Right forelimb (tissue), 1 donor: ENCODE measurements at places on chromosomes 12 and 14.

DNA sequence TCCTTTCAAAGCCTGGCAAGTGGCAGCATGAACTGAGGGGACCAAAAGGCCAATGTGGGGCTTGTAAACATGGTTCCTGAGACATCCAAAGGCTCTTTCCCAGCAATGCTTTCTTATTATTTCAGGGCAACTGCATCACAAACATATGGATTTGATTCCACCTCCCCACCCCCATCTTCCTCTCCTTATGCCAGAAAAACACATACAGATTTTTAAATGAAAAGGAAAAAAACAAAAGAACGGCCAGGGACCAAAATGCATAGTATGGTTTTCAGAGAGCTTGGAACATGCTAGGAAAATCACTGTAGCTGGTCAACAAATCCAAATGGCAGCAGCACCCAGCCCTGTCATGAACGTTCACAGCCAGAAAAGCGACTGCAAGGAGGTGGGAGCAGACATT, 167.6 kb downstream of the ANO2 start:
- DNase-seq, result no peak

- no peak for DNase-seq
Measured at GRCh38 chr12:69026336-69026735, 93.4 kb upstream of the CPM start.

- no peak for DNase-seq
Measured at GRCh38 chr14:36944307-36945010, 227.9 kb downstream of the SLC25A21 start.

GRCh38 chr12:99111600-99111999, 466.5 kb downstream of the APAF1 start:
- no peak for DNase-seq

DNA sequence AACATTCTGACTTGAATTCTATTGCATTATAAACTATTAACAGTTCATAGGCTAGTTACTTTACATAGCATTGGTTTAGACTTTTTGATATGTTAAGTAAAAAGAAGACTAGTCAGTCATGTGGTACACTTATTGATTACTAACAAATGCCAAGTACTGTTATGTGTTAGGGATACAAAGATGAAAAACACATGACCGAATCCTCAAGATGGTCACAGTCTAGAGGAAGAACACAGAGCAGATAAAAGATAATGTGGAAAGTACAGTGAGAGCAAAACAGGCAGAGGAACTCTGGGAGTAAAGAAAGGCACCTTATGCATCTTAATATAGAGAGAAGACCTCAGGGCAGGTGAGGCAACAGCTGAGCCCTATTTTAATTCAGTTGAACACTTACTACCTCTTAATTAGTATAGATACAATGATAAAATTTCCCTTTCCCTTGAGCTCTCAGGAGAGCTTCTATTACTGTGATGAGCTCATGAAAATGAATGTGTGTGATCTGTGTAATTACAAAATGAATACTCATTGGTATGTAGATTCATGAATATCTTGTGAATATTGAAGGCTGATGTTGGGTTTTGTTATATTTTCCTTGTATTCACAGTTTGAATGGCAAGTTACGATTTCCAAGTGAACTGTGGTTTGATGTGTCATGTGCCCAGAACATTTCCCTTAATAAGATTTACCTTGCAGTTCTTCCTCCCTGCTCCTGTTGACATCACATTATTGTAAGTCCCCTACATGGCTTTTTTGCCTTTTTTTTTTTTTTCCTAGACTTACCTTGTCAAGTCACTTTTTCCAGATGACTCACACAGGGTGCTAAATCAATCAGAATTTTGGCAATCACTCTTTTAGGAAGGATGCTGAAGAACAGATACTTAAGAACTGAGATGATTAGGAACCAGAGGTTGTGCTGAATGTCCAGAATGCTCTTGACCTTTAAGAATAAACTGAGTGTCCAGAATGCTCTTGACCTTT, 29.5 kb upstream of the MSRB3 start:
- DNase-seq, result no peak

DNA sequence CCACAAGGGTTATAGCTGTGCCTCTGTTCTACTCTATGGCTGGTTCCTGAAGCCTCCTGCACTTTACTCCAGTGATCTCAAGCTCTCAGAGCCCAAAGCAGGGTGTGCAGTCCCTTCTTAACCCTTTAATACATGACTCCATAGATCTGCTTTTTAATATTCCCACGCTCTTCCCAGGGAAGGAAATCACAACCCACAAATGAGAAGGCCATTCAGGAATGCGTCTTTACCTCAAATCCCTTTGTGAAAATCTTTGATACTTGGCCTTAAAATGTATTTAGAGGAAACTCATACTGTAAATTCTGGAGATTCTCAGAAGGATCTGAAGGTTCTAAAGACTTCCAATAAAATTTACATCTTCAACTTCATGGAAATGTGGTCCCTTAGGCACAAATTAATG, 17.0 kb downstream of the NID2 start:
- DNase-seq, result no peak

DNA sequence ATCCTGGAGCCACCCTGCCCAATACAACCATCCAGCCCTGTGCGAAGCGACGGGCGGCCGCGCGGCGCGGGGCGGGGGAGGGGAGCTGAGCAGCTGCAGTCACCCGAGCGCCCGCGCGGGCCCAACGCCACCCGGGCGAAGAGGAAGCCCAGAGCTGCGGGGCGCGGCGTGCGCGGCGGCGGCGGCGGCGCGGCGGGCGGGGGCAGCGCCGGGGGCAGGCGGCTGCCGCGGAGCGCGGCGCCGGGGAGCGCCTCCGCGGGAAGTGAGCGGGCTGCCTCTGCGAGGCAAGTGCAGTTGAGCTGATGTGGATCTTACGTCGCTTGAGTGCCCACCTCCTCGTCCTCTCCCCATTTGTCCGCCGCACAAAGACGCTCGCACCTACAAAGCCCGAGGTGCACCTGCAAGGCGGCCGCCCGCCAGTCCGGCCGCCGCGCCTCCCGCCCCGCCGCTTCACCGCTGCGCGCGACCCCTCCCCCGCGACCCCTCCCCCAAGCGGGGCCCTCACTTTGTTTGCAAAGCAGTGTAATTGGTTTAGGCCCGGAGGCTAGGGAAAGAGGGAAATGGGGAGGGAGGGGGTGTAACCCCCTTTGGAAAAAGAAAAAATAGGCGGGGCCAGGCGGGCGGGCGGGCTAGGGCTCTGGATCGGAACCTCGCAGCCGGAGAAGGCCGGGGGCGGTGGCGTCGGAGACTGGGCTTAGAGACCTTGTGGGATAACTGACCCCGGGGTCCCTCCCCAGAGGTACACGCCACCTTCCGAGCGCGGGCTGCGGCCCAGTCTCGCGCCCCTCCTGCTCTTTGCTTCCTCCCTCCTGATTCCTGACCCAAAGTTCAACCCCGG, at the start of the genes FOXA1 and TTC6:
Gene FOXA1, minus strand, starts transcription at position 279 of the 838 bp plus-strand sequence. Its CDS starts 277 bp downstream, at position 2.
Gene TTC6, plus strand, starts transcription at position 659 of the 838 bp plus-strand sequence. CDS start 26,436 bp downstream, outside the sequence.
- DNase-seq, result no peak

DNA sequence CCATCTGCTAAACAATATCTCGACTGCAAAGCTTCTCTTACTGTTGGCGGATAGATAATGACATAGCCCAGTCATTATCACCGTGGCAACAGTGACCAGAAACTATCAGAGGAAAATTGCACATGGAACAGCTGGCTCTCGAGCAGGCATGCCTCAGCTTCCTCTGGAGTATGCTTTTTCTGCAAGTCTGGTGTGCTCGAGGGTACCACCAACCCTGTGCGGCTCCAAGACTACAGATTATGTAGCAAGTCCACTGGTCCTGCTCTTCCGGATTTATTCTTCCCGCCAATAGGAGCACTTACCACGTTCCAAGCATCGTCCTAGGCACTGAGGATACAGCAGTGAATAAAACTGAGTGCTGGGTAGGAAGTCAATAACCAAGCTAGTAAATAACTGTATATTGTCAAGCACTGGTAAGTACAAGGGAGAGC, 1.4 kb upstream of the GLRX5 start:
- no peak for DNase-seq

GRCh38 chr12:10304161-10304574, 3.5 kb upstream of the KLRD1 start:
- DNase-seq, result no peak

GRCh38 chr12:40325349-40325960, 100.7 kb downstream of the LRRK2 start:
- no peak for DNase-seq
